ENCODE measurements at places on chromosomes 2 and 18. TPM values are rescaled to one million over a fixed set of nuclear protein-coding genes. Genes with fewer than 3 reads are reported as not detected.

GRCh38 chr2:51290725-51291124, 258.8 kb upstream of the NRXN1 start:
- DNase-seq: peak; percentile 72

DNA sequence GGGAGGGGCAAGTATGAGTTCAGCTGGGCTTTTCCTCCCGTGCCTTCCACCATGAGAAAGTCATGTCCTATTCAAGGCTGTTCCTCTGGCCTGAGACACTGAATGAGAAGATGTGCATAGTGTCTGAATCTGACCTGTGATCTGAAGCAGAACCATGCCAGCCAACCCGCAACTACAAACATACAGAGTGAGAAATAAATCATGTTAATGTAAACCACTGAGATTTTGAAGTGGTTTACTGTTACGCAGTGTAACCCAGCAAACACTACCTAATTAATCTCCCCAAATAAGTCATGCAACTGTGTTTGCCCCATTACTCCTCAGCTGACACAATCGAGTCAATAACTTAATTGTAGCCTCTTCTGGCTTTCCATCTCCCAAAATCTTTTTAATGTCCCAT, 49.2 kb downstream of the METTL4 start:
- DNase-seq: no peak

DNA sequence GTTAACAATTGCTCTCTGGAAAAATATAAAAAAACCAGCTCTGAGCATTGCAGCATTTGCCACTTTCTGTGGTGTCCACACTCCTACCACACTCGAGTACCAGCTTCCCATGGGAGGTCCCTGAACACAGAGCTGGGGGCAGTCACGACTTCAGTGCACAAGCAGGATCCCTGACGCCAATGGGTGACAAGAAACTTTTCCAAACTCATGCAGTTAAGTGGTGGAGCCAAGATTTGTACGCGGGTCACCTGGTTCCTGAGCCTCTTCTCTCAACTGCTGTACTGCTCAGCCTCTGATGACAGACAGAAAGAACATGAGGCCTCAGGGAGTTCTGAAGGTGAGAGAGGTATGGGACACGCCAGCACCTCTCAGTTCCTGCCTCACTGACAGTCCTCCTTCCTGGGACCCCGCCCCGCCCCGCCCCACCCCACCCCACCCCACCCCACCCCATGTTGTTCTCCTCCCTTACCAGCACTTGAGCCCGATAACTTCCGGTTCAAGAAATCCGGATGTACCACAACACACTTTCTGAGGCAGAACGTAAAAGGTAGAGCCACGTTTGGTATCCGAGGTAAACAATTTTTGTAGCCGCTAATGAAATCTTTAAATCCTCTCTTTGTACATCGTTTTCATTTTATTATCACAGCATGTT, 287.6 kb downstream of the MYCN start:
- DNase-seq: no peak

DNA sequence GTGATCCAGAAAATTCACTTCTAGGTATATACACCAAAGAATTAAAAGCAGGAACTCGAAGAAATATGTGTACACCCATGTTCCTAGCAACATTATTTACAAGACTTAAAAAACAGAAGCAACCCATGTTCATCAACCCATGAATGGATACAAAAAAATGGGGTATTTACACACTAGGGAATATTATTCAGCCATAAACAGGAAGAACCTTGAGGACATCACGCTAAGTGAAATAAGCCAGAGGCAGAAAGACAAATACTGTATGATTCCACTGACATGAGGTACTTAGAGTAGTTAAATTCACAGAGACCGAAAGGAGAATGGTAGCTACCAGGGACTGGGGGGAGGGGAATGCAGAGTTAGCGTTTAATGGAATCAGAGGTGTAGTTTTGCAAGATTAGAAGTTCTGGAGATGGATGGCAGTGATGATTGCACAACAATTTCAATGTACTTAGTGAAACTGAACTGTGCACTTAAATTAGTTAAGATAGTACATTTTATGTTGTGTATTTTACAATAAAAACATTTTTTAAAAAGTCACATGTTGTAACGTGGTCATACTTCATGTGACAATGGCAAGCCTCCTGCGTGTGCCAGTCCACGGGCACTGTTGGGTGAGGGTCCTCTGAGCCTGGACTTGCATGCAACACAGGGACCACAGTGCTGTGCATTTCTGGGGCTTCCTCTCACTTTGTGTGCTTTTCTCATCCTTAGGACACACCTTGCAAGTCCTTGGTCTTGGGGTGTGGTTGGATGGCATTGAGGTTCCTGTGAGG, 206.1 kb upstream of the HDAC4 start:
- no peak for DNase-seq

GRCh38 chr2:234881413-234882241, 70.2 kb upstream of the SH3BP4 start:
- peak; percentile 97 for DNase-seq

- no peak for DNase-seq
These were observed 68.2 kb downstream of the PIKFYVE start for GRCh38 chr2:208334230-208334629.

DNA sequence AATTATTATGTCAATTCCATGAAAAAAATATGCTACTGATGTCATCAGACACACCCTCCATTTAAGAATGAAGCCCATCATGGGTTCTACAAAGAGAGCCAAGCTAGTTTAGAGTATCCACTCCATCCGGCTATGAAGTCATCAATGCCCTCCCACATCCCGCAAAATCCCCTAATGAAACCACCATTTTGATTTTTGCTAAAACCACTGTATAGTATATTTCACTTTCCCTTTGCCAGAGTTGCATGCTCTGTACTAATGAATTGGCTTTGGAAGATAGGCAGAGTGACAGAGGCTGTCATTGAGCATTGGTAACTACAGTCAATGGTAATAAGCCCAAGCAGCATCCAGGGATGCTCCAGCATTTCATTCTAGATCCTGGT, 118.6 kb downstream of the ANKRD44 start:
- DNase-seq: no peak

Gene CENPA
- total RNA-seq: 7.7 TPM

Gene IL36G
- total RNA-seq: not detected

Gene GRHL1
- total RNA-seq: 0.56 TPM

DNA sequence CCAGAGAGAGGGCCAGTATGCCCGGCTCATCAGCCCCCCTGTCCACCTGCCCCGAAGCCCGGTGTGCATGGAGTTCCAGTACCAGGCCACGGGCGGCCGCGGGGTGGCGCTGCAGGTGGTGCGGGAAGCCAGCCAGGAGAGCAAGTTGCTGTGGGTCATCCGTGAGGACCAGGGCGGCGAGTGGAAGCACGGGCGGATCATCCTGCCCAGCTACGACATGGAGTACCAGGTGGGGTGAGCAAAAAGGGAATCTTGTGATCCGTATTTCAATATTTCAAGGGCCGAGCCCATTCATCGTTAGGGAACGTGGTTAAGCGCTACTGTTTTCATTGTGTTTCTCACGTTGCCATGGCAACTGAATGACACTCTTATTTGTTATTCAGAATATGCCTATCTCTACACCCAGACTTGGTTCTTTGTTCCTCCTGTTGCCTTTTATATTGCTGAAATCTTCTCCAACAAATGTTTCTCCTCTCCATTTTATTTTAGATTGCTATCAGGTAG, 81.5 kb downstream of the NRP2 start:
- DNase-seq: peak; percentile 63

Gene THSD7B
- total RNA-seq: not detected

DNA sequence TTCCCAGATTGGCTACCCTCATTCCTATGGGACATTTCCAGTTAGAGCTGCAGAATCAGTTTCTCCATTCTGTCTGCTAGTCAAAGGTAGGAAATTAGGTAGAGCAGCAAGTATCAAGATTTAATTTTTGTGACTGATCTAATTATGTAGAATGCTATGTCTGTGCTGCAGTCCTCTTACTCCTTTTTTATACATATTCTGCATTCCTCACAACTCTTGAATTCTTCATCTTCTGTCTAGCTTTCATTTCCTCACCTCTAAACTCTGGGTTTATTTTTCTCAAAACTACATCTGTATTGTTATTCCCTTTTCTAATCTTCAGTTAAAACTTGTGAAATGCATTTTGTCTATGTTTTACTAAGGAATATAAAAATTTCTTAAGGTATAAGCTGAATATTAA, 8.6 kb downstream of the SGO2 start:
- DNase-seq: no peak

Gene NEB
- total RNA-seq: under 0.01 TPM

Data from IMR-90 (cell line).